ENCODE measurements at places on chromosomes 12 and 14.

DNA sequence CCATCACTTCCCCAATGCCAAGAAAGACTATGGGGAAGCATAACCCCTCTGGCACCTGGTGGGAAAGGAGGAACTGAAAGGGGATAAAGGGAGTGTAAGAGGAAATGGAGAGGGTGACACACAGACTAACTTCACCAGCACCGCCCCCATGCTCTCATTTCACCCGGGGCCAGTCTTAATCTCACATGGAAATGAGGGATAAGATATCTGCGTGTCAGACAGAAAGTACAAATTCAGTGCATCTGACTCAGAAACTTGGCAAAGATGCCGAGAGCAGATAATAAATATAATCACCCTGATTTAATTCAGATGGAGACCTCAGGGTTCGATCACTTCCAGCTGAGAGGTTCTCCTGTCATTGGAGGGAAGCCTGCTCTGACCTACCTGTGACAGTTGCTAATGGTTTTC lies 191.6 kb downstream of the DUSP6 start:
- DNase-seq: no peak

DNA sequence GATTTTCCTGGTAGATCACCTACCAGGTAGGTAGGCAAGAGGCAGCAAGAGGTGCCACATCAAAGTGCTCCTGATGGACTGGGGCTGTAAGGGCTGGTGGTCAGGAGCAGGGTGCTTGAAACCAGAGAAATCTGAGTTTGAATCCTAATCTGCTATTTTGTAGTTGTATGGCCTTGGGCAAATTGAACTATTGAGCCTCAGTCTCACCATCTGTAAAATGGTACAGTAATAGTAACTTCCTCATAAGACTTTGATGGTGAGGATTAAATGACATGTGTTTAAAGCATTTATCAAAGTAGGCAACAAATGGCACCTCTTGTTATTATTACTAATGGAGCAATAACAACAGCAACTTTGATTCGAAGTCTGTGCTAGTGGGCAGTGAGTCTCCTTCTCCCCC lies 32.0 kb downstream of the JDP2 start:
- DNase-seq: no peak

GRCh38 chr12:48592591-48593086 lies 22.8 kb upstream of the LALBA start:
- DNase-seq: no peak

DNA sequence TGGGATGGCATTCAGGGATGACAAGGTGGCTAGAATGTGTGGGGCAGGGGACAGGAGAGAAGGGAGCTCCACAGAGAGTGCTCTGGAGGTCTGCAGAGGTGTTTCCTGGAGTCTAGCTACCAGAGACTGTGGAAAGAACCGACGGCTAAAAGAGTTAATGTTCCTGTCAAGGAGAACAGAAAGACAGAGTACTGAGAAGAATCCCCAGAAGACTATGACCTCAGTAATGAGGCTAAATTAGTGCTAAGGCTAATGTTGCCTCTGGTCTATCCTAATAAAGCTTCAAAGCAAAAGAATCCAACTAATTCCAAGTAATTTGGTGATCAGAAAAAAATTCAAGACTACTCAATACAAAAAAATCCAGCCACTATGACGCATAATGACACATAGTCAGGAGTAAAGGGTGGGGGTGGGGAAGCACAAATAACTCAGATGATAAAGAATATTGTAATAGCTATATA lies 44.7 kb downstream of the FERMT2 start:
- DNase-seq: no peak

- no peak for DNase-seq
These were observed 4.5 kb downstream of the KRT77 start for GRCh38 chr12:52698651-52699340.

GRCh38 chr12:526089-526488 lies 66.3 kb downstream of the B4GALNT3 start:
- no peak for DNase-seq

DNA sequence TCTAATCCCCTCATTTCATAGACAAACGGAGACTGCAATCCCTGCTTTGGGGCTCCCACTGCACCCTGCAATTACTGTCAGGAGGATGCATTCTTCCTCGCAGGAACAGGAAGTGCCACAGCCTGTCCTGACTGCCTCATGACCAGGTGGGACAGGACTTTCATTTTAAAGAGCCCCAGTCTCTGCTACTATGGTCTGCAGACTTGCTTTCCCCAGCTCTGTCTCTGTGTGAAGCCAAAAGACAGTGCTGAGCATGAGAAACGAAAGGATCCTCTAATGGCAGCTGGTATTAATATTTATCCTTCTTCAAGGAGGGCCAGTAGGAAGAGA lies 60.0 kb upstream of the PNMA1 start:
- no peak for DNase-seq

DNA sequence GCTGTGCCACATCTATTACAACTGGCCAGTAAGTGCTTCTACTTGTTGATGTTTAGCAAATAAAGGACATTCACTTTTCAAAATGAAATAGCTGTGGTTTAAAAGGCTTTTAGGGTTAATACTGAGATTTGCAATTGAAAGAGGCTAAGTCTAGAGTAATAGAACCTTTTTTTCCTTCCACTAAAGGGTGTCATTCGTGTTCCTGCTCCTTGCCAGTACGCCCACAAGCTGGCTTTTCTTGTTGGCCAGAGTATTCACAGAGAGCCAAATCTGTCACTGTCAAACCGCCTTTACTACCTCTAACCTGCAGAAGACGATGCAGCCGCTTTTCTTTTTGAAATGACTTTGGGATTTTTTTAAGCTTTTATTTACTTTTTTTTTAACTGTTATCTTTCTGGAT lies 33.6 kb downstream of the PIWIL1 start:
- DNase-seq: no peak

GRCh38 chr14:92760524-92760805 lies 12.0 kb upstream of the LGMN start:
- DNase-seq: no peak

DNA sequence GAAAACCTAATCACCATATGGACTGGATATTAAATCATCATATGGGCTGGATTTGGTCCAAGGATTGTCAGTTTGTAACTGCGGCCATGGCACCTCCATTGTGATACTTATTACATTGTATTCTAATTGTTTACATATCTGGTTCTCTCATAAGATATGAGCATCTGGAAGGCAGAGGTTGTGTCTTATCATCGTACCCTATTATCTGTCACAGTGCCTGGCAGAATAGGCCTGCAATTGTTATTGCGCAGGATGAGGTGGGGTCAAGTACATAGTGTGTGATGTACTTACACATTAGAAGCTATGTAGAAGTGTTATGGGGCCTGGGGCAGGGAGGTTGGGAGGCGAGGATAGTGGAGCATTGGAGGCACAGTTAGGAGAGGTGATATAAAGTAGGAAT lies 4.7 kb downstream of the IFT43 start:
- DNase-seq: no peak

- DNase-seq: no peak
These were observed 201.4 kb downstream of the ADGRD1 start for GRCh38 chr12:131155131-131155530.

DNA sequence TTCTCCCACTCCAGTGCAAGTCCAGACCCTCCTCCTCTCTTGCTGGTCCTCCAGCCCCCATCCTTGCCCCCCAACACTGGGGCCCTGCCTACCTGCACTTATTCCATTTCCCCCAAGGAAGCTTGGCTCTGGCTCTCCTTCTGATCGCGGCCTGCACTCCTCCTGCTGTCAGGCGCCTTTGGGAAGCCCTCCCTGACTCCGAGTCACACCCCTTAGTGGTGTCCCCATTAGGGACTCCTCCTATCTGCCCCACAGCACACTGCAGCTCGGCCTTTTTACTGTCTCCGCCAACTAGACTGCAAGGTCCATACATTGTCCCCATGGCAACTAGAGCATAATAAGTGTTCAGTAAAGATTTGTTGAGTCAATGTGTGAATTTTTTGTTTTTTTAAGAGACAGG lies 32.9 kb downstream of the FIGNL2 start:
- no peak for DNase-seq

- no peak for DNase-seq
These were observed 881 bp downstream of the PYGL start for GRCh38 chr14:50943261-50943942.

GRCh38 chr14:63862163-63862562 lies 9.4 kb downstream of the SYNE2 start:
- no peak for DNase-seq

GRCh38 chr12:66627988-66628317 lies 50.9 kb downstream of the GRIP1 start:
- DNase-seq: no peak

DNA sequence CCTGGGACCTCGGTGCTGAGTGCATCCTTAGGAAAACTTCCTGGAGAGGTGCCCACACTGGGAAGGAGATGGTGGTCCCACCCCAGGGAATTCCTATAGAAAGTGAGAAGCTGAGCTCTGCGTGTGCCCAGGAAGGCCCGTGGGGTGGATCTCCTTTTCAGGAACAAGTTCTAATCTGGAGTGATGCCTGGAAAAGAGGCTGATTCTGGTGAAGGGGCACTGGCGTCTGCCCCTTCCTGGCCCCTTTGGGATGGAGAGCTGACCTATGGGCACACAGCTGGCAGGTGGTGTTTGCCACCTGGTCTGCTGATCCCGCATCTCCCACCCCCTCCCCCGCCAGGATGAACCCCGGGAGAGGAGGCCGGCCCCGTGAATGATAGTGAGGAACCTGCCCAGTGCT lies 142.0 kb upstream of the RTL1 start:
- no peak for DNase-seq

- no peak for DNase-seq
These were observed 13.2 kb upstream of the MDM2 start for GRCh38 chr12:68794653-68795251.

DNA sequence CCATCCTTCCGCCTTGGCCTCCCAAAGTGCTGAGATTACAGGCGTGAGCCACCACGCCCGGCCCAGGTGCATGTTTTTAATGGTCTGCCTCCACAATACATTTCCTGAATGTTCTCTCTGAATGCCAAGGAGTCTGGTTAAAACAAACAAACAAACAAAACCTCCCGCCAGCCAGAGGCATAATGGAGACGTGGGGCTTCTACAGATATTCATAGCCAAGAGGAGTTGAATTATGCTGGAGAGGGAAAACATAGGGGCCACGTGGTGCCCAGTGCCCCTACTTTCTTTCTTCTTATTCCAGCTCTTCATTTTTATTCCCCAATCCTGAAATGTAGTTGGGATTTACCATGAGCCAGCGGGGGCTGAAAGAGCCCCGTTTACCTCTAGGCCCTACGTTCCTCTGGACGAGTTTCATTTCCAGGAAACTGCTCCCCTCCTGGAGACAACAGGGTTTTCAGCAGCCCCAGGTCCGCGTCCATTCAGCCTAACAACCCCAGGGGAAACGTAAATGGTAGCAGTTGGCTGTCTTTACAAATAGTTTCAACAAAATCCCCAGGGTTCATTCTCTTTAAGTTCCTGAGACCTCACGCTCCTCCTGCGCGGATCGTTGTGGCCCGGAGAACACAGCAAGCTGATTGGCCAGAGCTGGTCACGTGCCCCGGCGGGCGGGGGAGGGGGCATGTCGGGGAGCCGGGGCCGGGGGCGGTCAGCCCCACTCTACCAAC lies 108.5 kb upstream of the ESRRB start:
- no peak for DNase-seq

GRCh38 chr12:108816652-108817335 lies 40.6 kb downstream of the SSH1 start:
- no peak for DNase-seq

DNA sequence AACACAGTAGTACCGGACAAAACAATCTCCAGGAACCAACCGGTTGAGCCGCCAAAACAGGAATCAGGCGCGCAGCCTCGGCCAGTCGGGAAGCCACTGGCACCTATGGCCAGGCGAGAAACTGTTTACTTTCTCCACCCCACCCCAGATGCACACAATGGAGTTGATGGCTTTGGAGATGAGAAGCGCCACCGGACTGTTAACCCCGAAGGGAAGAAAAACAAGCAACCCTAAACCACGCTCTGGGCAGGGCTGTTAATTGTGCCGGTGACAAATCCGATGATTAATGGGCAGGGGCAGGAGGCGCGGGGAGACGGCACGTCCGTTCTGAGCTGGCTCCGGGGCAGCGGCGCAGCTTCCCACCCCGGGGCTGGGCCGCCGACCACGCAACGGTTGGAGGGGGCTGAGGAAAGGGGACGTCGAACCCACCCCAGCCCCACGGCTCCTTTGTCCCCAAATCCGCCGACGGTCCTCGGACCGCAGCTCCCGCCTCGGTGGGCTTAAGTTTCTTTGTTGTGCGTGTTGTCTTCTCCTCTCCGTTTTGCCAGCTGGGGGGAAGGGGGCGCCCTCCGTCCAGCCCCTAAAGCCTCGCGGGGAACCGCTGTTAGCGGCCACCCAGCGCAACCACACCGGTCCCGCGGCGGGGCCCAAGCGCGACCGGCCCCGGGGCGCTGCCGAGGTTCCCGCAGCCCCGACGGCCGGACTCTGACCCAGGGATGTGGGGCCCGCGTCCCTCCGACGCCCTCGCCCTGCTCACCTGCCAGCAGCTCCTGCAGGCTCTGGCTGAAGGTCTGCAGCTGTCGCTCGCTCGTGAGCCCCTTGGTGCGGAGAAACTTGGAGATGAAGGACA lies 790 bp downstream of the BTG1 start:
- DNase-seq: peak; percentile 25

DNA sequence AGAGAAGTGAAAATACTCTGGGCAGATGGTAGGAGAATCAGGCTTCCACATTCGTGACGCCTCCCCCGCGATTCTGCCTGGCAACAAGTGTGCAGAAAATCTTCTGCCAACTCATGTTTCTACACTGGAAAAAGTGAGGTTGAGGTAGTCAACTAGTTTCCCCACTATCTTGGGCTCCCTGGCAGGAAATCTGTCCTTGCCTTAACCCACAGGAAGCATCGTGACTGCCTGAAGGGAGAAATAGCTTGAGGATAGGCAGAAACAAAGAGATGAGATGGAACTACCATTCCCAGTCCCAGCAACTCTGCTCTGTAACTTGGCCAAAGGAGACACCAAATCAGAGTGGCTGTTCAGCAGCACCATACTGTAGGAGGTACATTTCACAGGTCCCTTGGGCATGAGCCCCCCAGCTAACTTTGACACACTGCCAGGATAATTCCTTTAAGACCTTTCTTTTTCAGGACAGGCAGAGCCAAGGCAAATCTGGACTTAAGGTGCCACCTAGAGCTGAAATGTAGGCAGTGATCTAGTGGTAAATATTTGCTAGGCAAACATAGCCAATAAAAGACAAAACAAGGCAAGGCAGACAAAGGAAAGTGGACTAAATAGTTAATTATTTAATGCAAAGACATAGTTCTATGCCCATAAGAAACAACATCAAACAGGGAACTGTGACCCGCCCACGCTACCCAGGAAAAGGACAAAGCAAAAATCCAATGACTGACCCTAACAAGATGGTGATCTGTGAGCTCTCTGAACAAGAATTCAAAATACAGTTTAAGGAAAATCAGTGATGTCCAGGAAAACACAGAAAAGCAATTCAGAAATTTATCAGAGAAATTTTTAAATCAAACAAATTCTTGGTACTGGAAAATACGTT lies 205.1 kb downstream of the PTPRO start:
- no peak for DNase-seq

DNA sequence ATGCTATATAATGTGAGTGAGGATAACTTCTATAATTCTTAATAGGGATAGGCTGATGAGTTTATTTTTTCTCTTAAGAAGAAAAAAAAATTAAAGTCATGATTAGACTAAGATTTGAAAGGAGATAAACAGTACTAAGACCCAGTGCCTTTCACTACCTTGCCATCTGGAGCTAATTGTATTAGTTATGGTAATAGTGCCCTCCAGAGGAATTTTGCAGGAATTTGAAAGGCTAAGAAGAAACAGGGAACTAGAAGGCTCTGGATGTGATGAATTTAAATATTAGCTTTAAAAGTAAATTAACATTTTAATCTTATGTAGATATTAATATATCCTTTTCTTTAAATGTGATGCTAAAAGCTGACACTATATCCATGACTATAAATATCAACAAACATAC lies 36.6 kb upstream of the PIK3C2G start:
- DNase-seq: no peak

GRCh38 chr14:99320105-99320572 lies 48.1 kb upstream of the BCL11B start:
- DNase-seq: peak; percentile 43

Measured in activated T-helper 1 cell treated with Interleukin-2 at 50 U/mL for 16 hours (primary cell).